LHCN-M2 (cell line): ENCODE measurements at places on chromosomes 12 and 14.

GRCh38 chr12:56150563-56150962, 1.8 kb upstream of the MYL6B start:
- peak; percentile 58 for DNase-seq

- DNase-seq = peak; percentile 94
These were observed 29.4 kb upstream of the STAC3 start for GRCh38 chr12:57280211-57281062.

DNA sequence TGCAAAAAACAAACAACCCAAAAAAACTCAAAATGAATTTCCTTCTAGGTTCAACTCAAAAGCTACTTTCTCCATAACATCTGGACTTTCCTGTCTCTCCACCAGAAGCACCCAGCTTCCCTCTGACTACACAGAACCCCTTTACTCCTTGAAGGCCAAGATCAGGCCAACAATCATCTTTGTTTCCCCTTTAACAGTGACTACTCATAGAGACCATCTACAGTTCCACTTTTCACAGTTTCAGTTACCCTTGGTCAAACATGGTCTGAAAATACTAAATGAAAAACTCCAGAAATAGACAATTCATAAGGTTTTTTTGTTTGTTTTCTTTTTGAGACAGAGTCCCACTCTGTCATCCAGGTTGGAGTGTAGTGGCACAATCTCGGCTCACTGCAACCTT, 11.8 kb downstream of the GCH1 start:
- no peak for DNase-seq

DNA sequence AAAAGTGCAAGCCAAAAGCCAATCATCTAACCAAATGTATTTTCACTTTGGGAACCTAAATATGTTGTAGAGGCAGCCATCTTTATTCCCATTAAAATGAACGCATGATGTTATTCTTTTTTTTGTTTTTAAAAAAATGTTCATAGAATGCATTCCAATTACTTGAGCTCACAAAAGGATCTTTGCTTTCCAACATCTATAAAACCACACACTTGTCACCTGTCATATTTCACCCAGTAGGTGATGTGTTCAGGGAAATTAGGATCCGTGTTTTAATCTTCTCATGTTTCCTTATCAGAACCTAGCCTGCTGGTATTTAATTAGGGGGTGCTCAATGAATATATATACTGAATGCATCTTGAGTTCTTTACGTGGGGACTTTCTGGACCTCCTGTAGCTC, 13.6 kb downstream of the TTC8 start:
- no peak for DNase-seq

GRCh38 chr14:77498984-77499527, 440 bp upstream of the ISM2 start:
- no peak for DNase-seq

- no peak for DNase-seq
These were observed 595.1 kb upstream of the ATP2B1 start for GRCh38 chr12:90303771-90304170.

GRCh38 chr12:77600468-77600843, 230.2 kb upstream of the NAV3 start:
- DNase-seq = no peak

DNA sequence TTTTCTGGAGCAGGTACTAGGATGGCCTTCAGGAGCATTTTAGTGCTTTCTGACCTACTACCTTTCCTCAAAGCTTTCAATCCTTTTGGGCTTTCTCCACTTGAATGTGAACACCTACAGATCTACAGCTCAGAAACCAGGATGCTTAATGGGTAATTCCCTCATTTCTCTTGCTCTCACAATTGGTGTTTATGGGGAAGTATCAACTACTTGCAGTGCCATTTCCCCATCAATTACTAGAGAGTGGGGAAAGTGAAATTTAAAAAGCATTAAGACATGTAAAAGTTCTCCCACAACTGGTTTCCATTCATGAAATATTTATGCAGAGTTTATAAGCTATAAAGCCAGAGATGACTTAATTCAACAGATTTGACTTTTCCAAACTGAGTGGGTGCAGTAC, 2.1 kb upstream of the YY1 start:
- no peak for DNase-seq

DNA sequence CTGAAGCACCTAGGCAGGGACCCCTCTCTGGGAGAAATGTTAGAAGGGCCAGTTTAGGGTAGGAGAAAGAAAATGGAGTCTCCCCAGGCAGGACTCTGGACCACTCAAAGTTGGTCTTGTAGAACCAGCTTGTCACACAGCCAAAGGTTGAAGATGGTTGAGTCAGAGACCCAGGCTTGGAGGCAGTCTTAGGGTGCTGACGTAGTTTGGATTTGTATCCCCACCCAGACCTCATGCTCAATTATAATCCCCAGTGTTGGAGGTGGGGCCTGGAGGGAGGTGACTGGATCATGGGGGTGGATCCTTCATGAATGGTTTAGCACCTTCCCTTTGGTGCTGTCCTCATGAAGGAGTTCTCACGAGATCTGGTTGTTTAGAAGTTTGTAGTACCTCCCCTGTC, 121.2 kb downstream of the CRACR2A start:
- DNase-seq = no peak

- DNase-seq = no peak
These were observed 1419.4 kb downstream of the FSCB start for GRCh38 chr14:43087666-43088065.

- no peak for DNase-seq
These were observed 166.1 kb upstream of the EEA1 start for GRCh38 chr12:93094988-93095737.

GRCh38 chr14:104149617-104150135, 11.3 kb downstream of the KIF26A start:
- DNase-seq = no peak

DNA sequence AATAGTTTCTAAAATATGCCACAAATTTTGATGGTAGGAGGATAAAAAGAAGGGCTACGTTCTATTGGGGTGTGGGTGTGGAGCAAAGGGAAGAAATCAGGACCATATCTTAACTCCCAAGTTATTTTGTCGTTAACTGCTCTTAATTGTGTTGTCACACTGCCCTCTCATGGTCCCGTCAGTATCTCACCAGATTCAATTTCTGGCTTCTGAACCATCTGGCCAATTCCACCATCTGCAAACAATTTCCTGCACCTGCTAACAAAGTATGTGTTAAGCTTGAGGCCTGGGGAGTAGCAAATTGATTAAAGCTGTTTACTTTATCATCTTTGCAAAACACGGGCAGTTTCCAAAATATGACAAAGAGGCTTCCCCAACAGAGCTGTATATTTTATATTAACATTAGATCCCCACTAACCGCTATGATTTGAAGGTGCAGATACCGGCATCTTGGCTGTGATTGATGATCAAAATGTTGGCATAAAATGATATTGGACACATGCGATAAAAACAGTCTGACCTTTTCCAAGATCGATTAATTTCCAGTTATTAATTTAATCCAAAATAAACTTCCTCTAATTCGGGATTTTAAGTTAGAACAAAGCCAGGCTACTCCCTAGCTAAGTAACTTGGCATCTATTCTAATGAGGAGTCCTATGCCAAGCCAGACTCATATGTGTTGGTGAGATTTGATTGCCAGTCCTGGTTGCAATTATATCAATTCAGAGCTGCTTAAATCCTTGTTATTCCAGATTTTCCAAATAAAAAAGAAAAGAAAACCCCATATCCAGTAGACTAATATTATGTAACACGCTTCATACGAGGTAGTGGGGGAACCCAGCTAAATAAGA, 6.9 kb upstream of the DNM1L start:
- DNase-seq = peak; percentile 74

DNA sequence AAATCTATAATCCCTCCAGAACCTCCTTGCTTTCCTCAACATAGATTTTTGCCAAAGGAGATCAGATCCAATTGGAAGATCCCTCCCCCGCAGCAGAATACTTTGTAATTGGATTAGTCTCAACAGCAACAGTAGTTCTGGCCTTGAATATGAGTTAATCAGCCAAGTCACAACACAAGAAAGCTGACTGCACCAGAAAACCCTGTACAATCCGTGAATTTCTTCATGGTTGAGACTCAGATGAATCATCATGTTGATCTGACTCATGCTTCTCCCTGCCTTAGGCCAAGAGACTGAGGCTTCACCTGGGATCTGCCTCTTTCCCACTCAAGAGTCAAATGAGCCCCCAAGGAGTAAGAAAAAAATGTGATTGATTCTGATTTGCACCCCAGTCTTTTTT, 3.0 kb upstream of the METTL17 start:
- peak; percentile 86 for DNase-seq
